ENCODE measurements at places on chromosomes 12 and 14.
A peak's percentile ranks its signal among the peaks of the same experiment; 100 is the strongest.

DNA sequence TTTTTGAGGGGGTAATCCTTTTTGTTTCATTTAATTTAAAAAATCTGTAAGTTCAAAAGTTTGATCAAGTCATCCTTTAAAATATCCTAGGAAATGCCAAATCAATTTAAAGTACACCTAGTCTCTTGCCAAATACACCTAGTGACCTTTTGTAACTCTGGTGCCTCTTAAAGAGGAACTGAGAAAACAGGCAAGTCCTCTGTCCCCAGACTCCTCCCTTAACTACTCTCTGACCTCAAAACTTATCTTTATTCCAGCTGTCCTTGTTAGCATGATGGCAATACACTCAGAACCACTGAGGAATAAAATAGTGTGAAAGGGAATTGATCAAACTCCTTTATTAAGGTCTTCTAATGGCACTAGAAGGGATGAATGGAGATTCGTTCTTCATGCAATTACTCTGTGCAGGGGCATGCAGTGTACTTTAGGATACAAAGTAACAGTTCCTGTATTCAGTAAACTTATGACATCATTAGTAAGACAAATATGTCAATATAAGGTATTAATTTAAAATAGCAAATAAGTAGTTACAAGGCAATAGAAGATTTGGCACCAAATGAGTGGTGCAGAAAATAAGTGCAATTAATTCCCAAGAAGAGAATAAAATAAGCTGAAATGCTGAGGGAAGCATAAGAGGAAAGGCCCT lies 3.3 kb downstream of the FAR2 start:
- DNase-seq, result no peak

DNA sequence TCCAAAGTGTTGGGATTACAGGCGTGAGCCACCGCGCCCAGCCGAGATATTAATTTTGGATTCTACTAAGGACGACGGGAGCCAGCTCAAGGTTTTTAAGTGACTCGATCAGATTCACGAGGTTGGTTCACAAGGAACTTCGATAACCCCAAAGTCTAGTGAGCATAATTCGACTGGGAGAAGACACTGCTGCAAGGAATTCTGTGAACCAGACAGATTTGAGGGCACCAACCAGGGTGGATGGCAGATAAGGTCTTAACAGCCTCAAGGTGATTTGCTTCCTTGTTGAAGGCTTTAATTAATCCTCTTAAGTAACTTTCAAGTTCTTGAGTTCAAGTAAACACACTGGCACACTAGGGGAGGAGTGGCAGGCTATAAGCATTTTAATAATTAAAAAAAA lies 1.1 kb upstream of the KLHDC2 start:
- peak; percentile 21 for DNase-seq

DNA sequence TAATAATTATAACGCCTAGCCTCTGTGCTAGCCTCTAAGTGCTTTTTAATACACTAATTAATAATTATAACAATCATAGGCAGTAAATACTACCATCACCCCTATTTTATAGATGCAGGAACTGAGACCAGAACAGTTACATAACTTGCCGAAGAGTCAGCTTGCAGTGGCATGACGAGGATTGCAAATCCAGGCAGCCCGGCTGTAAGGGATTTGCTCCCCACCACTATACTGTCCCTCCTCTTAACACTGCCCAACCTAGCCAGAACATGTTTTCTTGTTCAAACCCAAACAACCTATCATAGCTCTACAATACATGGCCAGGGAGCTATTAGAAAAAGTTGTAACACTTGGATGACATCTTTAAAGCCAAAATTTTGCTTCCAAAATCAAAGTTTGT lies 33.9 kb upstream of the VASH1 start:
- no peak for DNase-seq

DNA sequence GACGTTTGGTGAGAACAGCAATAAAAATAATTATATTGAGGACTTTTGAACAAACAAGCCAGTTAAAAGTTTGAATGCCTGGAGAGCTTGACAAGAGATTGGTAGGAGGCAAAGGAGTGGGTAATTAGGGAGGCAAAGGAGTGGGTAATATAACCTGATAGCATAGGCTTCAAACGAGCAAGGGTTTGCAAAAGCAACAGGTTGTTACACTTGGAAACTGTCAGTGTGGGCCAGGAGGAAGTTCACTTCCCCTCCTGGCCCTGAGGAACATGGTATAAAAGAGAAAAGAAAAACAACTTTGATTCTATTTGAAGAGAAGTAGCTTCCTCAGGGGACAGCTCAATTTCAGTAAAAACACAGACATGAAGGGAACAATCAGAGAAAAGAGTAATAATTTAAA lies 121.7 kb downstream of the CCER1 start:
- no peak for DNase-seq

DNA sequence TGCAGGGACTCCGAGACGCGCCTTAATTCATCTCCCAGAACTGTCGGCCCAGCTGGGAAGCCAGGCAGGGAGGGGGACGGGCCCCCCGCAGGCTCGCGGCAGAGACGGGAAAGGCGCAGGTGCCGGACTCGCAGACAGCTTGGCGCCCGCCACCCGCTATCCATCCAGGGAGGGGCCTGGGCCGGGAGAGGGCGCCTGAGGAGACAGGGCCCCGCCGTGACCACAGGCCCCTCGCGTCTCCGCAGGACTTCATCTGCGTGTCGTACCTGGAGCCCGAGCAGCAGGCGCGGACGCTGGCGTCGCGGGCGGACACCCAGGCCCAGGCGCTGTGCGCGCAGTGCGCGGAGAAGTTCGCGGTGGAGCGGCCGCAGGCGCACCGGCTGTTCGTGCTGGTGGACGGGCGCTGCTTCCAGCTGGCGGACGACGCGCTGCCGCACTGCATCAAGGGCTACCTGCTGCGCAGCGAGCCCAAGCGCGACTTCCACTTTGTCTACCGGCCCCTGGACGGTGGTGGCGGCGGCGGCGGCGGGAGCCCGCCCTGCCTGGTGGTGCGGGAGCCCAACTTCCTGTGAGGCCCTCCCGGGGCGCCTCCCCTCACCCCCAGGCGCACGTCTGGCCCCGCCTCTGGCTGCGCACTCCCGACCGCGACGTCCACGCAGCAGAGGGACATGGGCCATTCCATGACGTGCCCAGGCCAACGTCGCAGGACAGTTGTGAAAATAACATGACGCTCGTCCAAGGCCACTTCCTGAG lies 60.6 kb downstream of the LGMN start:
- DNase-seq, result no peak

DNA sequence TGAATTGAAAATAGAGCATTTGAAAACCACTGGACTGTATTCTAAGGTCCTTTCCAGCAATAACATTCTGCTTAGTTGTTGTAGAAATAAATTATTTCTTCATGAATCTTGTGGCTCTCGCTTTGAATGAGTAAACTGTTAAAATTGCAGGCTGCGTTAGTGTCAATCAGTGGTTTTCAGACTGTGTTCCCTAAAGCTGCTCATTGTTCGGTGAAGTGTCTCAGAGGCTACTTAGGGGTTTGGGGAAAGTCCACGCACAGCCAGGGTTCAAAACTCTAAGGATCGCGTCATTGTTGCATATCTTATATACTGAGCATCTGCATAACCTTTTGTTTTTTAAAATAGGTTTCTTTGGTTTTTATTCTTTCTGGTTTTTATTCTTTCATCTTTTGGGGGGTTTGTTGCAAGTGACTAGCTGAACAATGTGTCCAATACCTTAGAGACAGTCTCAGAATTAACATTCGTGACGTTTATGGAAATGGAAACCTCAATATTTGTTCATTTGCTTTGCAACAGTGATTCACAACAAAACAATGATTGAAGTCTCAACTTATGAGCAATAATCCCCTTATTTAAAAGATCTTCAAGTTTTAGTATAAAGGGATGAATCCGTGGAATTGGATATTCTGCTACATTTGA lies 108.1 kb downstream of the TTLL5 start:
- no peak for DNase-seq

Measured in urothelium cell line (cell line).